Right lobe of liver (tissue), 6 donors: ENCODE measurements at places on chromosomes 13 and 19. TPM values are rescaled to one million over a fixed set of nuclear protein-coding genes. Genes with fewer than 3 reads are reported as not detected.

GRCh38 chr13:66296328-66296727 is 933.8 kb downstream of the PCDH9 start:
- DNase-seq = no peak

- no peak for DNase-seq
Observed at GRCh38 chr19:16520986-16521624, 21.1 kb downstream of the CHERP start.

GRCh38 chr13:46373623-46374022 is 13.4 kb downstream of the RUBCNL start:
- no peak for DNase-seq

DNA sequence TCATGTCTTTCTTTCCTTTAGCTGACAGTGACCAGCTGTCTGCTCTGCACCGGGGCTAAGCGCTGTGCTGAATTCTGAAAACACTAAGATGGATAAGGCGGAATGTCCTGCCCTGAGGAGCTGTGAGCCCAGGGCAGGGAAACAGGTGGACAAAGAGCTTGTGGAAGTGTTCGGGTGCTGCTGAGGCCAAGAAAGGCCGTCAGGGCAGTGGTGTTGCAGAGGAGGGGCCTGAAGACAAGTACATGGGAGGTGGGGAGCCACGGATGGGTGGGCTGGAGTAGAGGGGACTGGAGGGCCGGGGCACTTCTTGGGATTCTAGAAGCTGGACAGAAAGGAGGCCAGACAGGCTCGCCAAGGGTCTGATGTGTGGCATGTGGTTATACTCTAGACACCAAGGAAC is 66.2 kb upstream of the GPR183 start:
- DNase-seq = no peak

- no peak for DNase-seq
Observed at GRCh38 chr13:28204043-28204442, 65.7 kb downstream of the PAN3 start.

DNA sequence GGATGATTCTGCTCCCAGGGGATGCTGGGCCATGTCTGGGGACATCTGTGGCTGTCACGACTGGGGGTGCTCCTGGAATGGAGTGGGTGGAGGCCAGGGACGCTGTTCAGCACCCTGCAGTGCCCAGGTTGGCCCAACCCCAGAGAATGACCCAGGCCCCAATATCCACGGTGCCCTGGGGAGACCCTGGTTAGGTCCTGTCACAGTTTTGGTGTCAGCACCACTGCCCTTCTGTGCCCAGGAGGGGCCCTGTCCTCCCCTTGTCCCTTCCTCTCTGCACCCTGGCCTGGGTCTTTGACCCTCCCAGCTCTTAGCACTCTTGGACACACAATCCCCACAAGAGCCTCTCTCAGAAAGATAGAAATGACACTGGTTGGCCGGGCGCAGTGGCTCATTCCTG is 85.3 kb downstream of the GADD45B start:
- no peak for DNase-seq

DNA sequence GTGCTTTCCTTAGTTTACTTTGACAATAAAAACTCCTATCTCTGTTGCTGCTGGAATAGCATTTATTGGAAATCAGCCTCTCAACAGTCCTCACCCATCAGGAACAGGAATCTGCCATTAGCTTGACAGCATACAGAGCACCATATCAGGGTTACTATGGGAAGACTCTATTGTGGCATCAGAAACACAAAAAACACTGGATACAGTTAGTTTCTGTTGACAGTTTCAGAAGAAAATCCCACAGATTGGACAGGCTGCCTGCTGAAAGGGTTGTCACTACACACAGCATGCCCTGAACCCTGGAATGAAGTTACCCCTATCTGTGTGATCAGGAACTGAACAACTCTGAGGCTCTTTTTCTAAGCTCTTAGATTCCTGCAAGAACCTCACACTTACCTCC is 172.7 kb downstream of the ENOX1 start:
- DNase-seq = no peak

DNA sequence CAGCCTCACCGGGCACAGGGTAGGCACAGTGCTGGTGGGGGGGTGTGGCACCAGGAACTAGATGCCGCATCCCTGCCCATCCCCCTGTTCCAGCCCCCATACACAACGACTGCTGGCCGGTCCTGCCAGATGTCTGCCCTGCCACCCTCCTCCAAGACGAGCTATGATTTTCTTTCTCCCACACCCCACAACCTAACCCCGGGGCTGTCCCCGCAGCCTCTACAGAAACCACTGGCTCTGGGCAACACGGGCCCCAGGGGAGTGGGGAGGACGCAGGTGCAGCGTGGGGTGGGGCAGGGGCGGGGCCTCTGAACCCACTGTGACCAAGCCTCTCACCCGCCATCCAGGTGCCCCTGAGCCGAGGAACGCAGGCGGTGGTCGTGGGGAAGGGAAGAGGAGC is 15.5 kb downstream of the PGLS start:
- no peak for DNase-seq

DNA sequence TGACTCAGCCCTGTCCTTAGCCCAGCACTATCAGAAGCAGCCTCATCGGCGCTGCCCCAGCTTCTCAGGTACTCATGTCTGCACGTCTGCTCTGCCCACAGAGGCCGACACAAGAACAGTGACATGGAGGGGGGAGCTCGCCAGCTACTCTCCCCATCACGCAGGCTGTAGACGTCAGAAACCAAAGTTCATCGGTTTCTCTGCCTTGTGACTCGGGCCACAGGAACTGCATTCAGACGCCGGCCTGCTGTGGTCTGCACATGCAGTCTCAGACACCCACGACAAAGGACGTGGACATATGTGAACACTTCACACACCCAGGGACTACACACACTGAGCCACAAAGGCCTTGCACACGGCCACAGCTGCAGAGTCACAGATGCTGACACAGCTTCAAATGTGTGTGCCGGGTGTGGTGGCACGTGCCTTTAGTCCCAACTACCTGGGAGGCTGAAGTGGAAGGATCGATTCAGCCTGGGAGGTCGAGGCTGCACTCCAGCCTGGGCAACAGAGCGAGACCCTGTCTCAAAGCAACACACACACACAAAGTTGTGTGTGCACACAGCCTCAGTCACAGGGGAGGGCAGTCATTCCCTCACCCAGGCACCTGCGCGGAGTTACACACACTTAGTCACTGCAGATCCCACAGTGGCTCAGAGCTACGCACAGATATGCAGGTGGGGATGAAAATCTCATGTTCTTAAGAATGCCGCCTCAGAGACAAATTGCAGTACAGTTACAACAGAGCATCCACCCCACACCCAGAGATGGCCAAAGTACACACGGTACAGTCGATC is 4.9 kb upstream of the ZFP36 start:
- DNase-seq = peak; percentile 92

DNA sequence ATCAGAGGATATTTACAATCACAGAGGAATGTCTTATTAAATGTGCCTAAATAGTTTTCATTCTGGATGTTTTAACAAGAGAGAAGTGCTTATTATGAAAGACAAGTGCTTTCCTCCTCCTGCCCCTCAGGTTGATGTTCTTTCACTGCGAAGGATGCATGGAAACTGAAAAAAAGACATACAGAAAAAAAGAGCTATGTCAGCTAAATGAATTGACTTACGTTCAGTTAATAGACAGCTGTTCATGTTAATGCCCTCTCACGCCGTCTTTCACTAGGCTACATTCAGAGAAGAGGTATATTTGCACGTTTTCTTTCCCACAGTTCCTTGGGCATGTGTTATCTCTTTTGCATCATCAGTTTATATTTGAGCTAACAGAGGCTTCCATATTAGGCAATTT is 821.8 kb upstream of the PCDH9 start:
- DNase-seq = no peak

- no peak for DNase-seq
Observed at GRCh38 chr13:46475541-46475991, 77.4 kb upstream of the LRCH1 start.

DNA sequence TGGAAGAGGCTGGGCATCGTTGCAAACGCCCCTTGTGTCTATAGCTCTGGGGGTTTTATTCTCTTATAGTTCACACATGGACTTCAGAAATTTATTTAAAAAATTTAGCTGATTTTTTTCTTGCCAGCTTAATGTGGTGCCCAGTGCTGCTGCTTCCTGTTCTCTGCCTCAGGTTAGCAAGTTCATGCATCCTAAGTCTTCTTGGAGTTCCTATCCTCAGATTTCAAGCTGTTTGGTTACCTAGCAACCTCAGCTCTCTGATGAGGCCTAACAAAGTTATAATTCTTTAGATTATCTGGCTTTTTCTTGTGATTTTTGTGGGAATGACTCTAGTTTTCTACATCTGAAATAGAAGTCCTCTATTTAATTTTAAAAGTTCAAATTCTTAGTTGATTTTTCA is 250.9 kb downstream of the MAB21L1 start:
- no peak for DNase-seq

GRCh38 chr19:51354742-51355148 is 11.4 kb downstream of the ETFB start:
- DNase-seq = no peak

DNA sequence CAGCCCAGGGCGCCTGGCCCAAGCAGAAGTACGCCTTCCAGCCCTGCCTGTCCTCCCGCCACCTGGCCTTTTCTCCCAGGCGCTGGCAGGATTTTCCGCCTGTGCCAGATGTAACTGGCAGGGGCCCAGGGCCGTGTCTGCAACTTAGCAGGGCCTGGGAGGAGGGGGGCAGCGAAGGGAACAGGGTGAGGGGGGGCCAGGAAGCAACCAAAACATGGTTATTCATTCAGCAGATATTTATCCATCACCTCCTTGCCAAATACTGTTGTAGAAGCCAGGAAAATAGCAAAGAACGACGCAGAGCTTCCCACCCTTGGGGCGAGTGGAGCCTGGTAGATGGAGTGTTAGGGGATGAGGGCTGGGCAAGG is 5.6 kb downstream of the TLE6 start:
- peak; percentile 67 for DNase-seq

DNA sequence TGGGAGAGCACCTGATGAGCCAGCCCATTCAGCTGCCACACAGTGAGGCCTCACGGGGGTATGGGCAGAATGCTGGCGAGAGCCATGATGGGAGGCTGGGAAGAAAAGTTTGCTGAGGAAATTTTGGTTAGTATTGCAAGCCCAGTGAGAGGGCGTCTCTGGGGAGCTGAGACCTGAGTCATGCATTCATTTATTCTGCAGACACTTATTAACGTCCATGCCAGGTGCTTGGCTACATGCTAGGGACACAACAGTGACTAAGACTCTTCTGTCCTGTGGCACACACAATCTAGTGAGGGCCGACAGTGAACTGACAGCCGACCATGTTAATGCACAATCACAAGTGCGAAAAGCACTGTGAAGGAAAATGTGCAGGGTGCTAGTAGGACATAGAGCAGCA is 27.2 kb downstream of the WDR62 start:
- no peak for DNase-seq

- no peak for DNase-seq
Observed at GRCh38 chr13:33441015-33441414, 155.5 kb upstream of the STARD13 start.

Gene SOX1
- total RNA-seq = not detected

Gene SLC10A2
- total RNA-seq = not detected

Gene KLK10
- total RNA-seq = 0.13 TPM

Gene XAB2
- 18.4 TPM for total RNA-seq

Gene ZNF829
- 0.77 TPM for total RNA-seq

Gene RGL3
- total RNA-seq = 26.6 TPM

Gene MAP4K1
- 3.1 TPM for total RNA-seq

Gene ADGRE2
- 1.7 TPM for total RNA-seq
